ENCODE measurements at places on chromosomes 6 and 20.

DNA sequence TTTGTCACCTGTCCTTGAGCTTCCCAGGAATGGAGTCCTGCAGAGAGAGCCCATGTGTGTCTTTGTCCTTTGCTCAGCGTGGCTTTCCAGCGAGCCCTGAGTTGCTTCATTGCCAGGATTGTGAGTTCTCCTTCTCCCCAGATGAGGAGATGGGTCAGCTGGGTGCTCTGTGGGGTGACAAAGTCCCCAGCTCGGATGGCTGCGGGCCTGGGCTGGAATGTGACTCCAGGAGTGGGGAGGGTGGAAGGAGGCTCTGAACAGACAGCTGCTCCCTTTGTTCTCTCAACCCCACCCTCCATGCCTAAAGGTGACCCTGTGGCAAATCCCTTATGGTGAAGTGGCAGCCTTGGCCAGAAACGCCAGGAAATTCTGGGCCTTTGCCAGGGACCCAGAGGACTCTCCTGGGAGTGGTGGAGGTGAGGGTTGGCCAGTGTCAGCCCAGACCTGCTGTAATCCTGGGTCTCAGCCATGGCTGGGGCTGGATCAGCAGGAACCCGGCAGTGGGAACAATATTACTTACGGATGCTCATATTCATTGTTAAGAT lies 44.4 kb upstream of the CST5 start:
- no peak for DNase-seq

GRCh38 chr6:28710466-28711191 lies 184.9 kb downstream of the GPX5 start:
- no peak for DNase-seq

GRCh38 chr6:140036196-140036595 lies 661.7 kb upstream of the CITED2 start:
- DNase-seq, result no peak

DNA sequence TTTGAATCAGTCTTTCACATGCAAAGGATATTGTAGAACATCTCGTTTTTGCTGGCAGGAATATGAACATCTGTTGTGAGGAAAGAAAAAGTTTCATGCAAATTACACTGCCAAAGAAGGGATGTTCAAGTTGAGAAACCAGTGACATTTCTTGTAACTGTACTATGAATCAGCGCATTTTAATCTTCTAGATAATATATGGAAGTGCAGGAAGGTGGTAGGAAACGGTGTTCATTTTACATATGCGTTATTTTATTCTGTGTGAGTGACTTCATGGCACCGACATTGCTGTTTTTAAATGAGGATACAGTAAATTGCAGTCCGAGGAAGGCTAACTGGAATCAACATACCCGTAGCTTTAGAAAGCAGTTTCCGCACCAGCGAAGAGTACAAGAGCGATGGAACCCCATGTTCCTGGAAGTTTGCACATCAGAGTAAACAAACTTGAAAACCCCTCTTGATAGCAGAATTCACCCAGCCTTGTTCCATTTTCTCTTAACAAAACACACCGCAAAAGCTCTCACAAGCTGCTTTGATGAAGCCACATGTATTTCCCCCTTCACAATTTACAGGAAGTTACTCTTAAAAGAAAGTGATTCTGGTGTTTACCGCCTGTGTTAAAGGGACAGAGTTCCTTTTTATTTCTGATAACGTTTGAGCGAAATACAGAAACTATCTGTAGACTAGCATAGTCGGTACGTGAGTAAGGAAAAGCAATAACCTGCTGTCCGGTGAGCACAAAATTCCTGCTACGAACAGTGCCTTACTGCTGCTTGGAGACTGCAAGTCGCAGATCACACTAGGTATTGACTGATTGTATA lies 11.5 kb downstream of the PRDM1 start:
- peak; percentile 51 for DNase-seq

- no peak for DNase-seq
Observed at GRCh38 chr6:11490996-11491395, 46.6 kb upstream of the TMEM170B start.

GRCh38 chr6:25435416-25435985 lies 156.3 kb downstream of the CARMIL1 start:
- DNase-seq, result no peak

DNA sequence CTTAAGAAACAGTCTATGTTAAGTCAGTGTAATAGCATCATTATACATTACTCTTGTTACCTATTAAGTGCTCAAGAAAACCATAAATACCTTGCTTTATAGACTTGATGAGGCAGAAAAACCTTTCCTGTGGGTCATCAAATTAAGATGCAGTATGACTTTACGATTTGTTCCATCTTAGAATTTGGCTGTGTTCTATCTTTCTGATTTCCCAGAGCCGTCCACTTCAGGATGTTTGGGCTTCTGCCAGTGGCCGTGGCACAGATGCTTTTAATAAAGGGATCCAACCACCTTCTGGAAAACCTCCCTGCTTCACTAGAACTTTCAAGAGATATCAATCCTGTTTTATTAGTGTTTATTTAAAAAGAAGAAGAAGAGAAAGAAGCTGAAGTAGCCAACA lies 71.2 kb downstream of the PDE7B start:
- no peak for DNase-seq
